ENCODE measurements at places on chromosomes 11 and 22. TPM values are rescaled to one million over a fixed set of nuclear protein-coding genes. Genes with fewer than 3 reads are reported as not detected.

DNA sequence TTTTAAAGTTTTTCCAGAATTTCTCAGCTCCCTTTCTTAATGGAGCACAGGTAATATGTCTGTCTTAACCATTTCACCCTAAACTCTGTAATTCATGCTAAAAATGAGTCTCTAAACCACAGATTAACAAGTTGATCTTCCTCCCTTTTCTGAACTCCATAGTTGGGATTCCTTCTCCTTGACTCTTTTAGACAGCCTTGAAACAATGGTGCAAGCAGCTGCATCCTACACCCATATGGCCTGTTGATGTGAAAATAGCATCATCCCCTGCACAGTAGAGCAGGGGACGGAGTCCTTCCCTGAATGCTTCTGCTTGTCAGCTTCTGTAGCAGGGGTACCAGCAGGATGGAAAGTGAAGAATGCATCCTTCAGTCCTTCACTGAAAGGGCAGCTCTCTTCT is 192.8 kb upstream of the SORL1-AS1 start:
- no peaks in the 10 kb centered on the region for H3K36me3 ChIP-seq
- H3K27me3 ChIP-seq = no peaks in the 10 kb centered on the region
- H3K4me1 ChIP-seq = peaks cover 34% of the 10 kb centered on the region
- H3K27ac ChIP-seq = no peak overlapping the region

The PRG3 gene
- not detected for total RNA-seq

- no peaks in the 10 kb centered on the region for H3K27me3 ChIP-seq
- H3K27ac ChIP-seq = 0 out of 2 replicates have a peak overlapping the region, but pooled peaks have one; percentile 73
- H3K36me3 ChIP-seq = peaks cover 43% of the 10 kb centered on the region
- DNase-seq = no peak
- no peak overlapping the region for H3K4me3 ChIP-seq
Observed at GRCh38 chr11:77789061-77789730, 31.3 kb downstream of the RSF1 start.

DNA sequence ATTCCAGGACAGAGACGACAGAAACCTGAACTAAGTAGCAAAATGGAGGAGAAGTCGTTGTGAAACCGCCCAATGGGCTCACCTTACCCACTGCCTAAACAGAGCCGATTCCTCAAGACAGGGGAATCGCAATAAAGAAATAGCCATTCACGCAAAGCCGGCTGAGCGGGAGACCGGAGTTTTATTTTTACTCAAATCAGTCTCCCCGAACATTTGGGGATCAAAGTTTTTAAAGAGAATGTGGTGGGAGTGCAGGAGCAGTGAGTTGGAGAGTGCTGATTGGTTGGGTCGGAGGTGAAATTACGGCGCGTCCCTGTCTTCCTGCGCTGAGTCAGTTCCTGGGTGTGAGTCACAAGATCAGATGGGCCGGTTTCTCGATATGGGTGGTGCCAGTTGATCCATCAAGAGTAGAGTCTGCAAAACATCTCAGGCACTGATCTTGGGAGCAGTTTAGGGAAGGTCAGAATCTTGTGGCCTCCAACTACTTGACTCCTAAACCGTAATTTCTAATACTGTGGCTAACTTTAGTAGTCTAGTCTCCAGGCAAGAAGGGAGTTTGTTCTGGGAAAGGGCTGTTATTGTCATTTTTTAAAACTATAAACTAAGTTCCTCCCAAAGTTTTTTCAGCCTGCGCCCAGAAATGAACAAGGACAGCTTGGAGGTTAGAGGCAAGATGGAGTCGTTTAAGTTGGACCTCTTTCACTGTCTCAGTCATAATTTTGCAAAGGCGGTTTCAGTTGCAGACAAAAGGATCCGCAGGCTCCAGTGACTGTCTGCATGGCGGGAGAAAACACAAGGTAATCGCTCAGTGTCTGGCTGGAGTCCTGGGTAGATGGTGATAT is 34.1 kb downstream of the OR4D9 start:
- no peak overlapping the region for H3K4me3 ChIP-seq
- DNase-seq = no peak
- no peaks in the 10 kb centered on the region for H3K27me3 ChIP-seq
- peaks cover 22% of the 10 kb centered on the region for H3K4me1 ChIP-seq
- no peak overlapping the region for H3K27ac ChIP-seq

- H3K4me3 ChIP-seq = no peak overlapping the region
- H3K27ac ChIP-seq = no peak overlapping the region
- peaks cover 25% of the 10 kb centered on the region for H3K4me1 ChIP-seq
- H3K27me3 ChIP-seq = no peaks in the 10 kb centered on the region
- DNase-seq = no peak
Observed at GRCh38 chr11:102610200-102610599, 14.9 kb downstream of the MMP20 start.

DNA sequence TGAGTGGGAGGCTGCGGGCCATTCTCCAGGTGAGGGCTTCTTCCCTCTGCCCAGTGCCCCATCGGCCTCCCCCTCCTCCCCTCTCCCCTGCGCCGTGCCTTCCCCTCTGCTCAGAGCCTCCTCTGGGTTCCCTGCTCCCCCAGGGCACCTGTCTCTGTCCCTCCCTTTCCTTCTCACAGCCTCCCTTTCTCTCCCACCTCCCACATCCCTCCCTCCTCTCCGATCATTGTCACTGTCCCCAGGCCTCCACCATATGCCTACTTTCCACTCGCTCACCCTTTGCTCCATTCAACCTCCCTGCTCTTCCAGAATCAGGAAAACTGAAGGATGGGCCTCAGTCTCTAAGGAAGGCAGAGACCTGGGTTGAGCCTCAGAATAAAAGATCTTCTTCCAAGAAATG is 9.9 kb upstream of the APOBEC3H start:
- peaks cover 19% of the 10 kb centered on the region for H3K4me1 ChIP-seq
- no peaks in the 10 kb centered on the region for H3K36me3 ChIP-seq
- H3K4me3 ChIP-seq = no peak overlapping the region
- H3K27me3 ChIP-seq = peaks cover 3% of the 10 kb centered on the region

DNA sequence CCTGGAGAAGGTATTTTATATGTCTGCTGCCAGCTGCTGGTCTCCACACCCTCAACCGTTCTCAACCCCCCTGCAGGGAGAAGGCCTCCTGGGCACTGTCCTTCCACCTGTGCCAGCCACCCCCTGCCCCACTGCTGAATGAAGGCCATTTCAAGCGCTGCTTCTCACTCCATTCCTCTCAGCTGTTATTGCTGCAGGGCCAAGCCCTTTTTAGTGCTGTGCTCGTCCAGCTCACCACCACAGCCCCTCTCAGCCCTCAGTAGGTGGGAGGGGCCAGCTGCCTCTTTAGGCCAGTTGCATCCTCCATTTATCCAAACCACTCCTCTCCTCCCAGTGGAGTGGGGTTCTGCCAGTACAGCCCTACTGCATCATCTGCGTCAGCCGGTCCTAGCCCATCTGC is 1.8 kb upstream of the WBP2NL start:
- peaks cover 7% of the 10 kb centered on the region for H3K4me1 ChIP-seq
- no peak overlapping the region for H3K4me3 ChIP-seq
- peaks cover 17% of the 10 kb centered on the region for H3K36me3 ChIP-seq
- H3K27me3 ChIP-seq = peaks cover 27% of the 10 kb centered on the region
- no peak overlapping the region for H3K27ac ChIP-seq

DNA sequence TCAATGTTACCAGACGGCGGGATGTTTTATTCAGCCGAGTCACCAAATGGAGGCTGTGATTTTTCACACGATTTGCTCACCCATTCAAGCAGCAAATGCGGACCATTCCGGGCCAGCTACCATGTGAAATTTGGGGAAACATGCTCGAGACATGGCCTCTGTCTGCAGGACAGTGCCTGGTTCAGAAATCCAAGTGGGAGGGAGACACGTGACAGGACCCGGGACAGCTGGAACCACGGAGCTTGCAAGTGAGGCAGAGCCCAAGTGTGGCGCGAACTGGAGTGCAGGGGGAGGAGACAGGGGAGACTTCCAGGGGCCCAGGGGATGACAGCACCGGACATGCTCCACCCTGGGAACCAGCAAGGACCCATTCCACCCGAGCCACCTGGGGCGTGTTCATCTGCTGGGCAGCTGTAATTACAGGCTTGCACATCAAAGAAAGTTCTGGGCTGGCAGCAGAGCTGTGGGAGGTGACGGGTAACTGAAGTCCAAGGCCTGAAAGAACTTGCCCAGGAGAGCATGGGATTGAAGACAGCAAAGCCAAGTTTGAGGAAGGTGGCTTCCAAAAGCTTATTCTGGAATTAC is 16.5 kb downstream of the CERK start:
- peaks cover 39% of the 10 kb centered on the region for H3K36me3 ChIP-seq
- 0 out of 2 replicates have a peak, but pooled peaks cover 3% of the 10 kb centered on the region for H3K4me1 ChIP-seq
- no peak overlapping the region for H3K27ac ChIP-seq
- H3K27me3 ChIP-seq = no peaks in the 10 kb centered on the region
- DNase-seq = no peak

DNA sequence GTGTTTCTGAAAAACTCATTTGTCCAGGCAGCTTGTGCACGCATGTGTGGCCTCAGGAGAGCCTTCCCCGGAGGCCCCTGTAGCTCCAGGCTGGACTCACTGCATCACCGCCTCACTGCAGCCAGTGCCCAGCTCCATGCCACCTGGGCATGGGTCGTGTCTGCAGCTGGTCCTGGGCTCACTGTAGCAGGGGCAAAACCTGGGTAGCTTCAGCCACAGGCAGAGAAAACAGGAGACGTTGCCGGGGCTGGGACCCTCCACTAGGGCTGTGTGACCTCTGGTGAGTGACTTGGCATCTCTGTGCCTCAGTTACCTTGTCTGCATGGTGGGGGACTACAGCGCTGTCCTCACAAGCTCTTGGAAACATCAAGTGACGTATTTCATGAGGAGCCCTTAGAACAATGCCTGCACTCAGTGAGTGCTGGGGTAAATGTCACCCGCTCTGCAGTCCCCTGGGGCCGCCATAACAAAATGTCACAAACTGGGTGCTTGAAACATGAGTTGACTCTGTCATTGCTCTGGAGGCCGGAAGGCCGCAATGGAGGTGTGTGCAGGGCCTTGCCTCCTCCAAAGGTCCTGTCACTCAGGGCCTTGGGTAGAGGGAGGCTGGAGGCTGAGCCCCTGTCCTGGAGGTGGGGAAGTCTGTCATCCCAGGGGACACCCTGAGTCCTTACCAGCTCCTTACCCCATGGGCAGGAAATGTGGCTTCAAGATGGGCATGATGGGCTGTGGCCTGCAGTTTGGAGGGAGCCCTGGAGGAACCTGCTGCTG is 488.7 kb downstream of the TBC1D22A start:
- H3K27ac ChIP-seq = no peak overlapping the region
- DNase-seq = no peak
- H3K36me3 ChIP-seq = peaks cover 19% of the 10 kb centered on the region
- H3K4me1 ChIP-seq = no peaks in the 10 kb centered on the region

The TMPRSS5 gene
- 1.7 TPM for total RNA-seq

The LRRC4C gene
- total RNA-seq = 0.41 TPM

The ASCL2 gene
- total RNA-seq = 0.24 TPM

- no peaks in the 10 kb centered on the region for H3K36me3 ChIP-seq
- no peaks in the 10 kb centered on the region for H3K27me3 ChIP-seq
- no peak overlapping the region for H3K4me3 ChIP-seq
- H3K27ac ChIP-seq = no peak overlapping the region
Observed at GRCh38 chr11:96842731-96843130, 452.9 kb downstream of the JRKL start.

The ACR gene
- 0.55 TPM for total RNA-seq

DNA sequence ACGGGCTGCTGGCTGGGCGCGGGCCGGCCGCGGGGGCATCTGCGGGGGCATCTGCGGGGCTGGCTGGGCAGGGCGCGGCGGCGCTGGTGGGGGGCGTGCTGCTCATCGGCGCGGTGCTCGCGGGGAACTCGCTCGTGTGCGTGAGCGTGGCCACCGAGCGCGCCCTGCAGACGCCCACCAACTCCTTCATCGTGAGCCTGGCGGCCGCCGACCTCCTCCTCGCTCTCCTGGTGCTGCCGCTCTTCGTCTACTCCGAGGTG is 194 bp downstream of the DRD4 start:
- DNase-seq = no peak
- peaks cover 21% of the 10 kb centered on the region for H3K4me1 ChIP-seq
- no peak overlapping the region for H3K27ac ChIP-seq
- peak overlapping the region; percentile 67 for H3K4me3 ChIP-seq
- H3K36me3 ChIP-seq = no peaks in the 10 kb centered on the region

GRCh38 chr11:112834277-112834755 is 126.9 kb upstream of the NCAM1 start:
- no peaks in the 10 kb centered on the region for H3K36me3 ChIP-seq
- peaks cover 2% of the 10 kb centered on the region for H3K27me3 ChIP-seq
- H3K4me1 ChIP-seq = peaks cover 7% of the 10 kb centered on the region
- no peak overlapping the region for H3K4me3 ChIP-seq
- DNase-seq = no peak

DNA sequence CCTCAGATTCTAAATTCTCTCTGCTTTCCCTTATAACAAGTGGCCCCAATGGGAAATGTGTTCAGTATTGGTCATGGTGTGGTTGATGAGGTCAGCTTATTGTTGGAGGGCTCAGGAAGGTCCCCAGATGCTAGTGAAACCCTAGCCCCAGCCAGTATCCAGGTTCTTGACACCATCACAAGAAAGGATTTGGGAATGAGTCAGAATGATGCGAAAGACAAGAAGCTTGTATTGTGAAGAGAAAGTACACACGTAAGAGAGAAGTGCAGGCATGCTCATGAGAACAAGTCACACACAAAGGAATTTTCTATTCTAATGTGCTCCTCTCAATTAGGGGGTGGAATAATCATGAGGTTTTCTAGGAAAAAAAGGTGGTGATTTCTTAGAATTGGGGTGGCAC is 34.9 kb upstream of the TRPC6 start:
- no peak overlapping the region for H3K4me3 ChIP-seq
- peaks cover 10% of the 10 kb centered on the region for H3K4me1 ChIP-seq
- H3K27me3 ChIP-seq = no peaks in the 10 kb centered on the region
- H3K36me3 ChIP-seq = no peaks in the 10 kb centered on the region

The TRIM49 gene
- not detected for total RNA-seq

- no peak overlapping the region for H3K4me3 ChIP-seq
- no peak for DNase-seq
- peaks cover 4% of the 10 kb centered on the region for H3K36me3 ChIP-seq
Observed at GRCh38 chr11:75896843-75897419, 81.9 kb downstream of the UVRAG start.

The KCNJ1 gene
- 0.16 TPM for total RNA-seq

The MS4A6E gene
- total RNA-seq = not detected

DNA sequence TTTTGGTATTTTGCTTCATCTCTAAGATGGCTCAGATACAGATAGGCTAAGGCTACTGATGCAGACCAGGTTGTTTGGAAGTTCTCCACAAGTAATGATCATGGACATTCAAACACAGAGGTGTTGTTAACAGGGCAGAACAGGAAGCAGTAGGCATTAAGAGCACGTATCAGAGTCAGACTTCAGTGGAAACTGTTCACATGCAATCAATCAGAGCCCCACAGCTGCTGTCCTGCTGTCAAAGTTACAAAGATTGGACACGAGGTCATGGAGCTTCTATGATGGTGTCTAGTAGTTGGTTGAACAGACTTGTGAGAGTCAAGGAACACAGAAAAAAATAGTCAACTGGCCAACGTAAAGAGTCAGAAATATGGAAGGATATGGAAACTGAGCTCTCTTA is 19.8 kb downstream of the OR10D3 start:
- no peak overlapping the region for H3K27ac ChIP-seq
- H3K27me3 ChIP-seq = no peaks in the 10 kb centered on the region
- H3K36me3 ChIP-seq = no peaks in the 10 kb centered on the region
- H3K4me3 ChIP-seq = no peak overlapping the region
- no peaks in the 10 kb centered on the region for H3K4me1 ChIP-seq

- H3K36me3 ChIP-seq = no peaks in the 10 kb centered on the region
- H3K27ac ChIP-seq = no peak overlapping the region
- DNase-seq = peak; percentile 71
Observed at GRCh38 chr11:75233754-75234172, 6.8 kb upstream of the TPBGL start.

The PRRG4 gene
- 1.1 TPM for total RNA-seq
